GM13976 (cell line): ENCODE measurements at places on chromosomes 2 and 18.
A peak's percentile ranks its signal among the peaks of the same experiment; 100 is the strongest.

GRCh38 chr2:100940766-100941645 lies 61.1 kb upstream of the RPL31 start:
- no peak for DNase-seq

GRCh38 chr2:182550234-182550633 lies 123.4 kb upstream of the PDE1A start:
- no peak for DNase-seq

DNA sequence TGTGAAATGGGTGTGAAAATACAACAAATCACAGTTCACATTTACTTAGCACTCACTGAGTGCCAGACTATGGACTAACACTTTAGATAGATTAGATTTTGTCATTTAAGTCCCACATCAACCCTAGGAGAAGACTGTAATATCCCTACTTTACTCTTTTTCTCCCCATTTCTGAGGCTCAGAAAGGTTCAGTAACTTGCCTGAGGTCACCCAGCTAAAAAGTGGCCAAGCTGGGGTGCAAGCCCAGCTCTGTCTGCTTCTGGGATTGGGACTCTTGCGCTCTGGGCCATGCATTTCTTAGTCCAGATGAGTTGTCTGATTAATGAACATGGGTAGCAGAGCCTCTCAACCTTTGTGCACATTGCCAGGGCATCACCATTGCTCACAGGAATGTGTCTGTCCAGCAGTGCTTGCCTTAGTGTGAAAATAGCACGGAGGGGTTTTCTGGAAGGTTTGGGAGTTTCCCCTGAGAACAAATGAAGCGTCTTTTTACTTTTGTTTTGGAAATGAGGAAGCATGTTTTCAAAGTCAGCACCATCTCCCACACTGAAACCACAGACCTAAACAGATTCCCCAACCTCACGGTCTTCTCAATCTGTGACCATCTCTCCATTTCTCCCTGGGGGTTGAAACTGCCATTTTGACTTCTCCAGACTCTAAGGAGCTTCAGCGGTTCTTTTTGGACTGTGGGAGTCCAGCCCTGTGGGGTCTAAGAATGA lies 31.9 kb downstream of the NRP2 start:
- peak; percentile 60 for DNase-seq

- no peak for DNase-seq
These were observed 140.8 kb upstream of the ZFP36L2 start for GRCh38 chr2:43367012-43367782.

GRCh38 chr2:78895022-78895421 lies 130.5 kb upstream of the REG3G start:
- no peak for DNase-seq

GRCh38 chr2:88967844-88968243 lies 276.4 kb downstream of the RPIA start:
- no peak for DNase-seq

GRCh38 chr2:101249826-101250225 lies 2.9 kb upstream of the CNOT11 start:
- DNase-seq, result no peak

GRCh38 chr2:143937723-143938350 lies 582.1 kb downstream of the ZEB2 start:
- no peak for DNase-seq

- DNase-seq, result peak; percentile 83
These were observed 7.6 kb upstream of the TNS1 start for GRCh38 chr2:218010140-218010983.

DNA sequence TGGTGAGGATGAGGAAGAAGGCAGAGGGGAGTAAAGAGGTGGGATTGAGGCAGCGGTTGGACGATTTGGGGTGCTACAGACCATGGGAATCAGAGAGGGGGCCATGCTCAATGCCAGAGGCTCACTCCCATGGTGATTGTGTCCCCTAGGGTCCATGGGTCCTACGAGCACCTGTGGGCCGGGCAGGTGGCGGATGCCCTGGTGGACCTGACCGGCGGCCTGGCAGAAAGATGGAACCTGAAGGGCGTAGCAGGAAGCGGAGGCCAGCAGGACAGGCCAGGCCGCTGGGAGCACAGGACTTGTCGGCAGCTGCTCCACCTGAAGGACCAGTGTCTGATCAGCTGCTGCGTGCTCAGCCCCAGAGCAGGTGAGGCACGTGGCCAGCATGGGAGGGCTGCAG lies 5.2 kb downstream of the CAPN10 start:
- DNase-seq, result no peak

DNA sequence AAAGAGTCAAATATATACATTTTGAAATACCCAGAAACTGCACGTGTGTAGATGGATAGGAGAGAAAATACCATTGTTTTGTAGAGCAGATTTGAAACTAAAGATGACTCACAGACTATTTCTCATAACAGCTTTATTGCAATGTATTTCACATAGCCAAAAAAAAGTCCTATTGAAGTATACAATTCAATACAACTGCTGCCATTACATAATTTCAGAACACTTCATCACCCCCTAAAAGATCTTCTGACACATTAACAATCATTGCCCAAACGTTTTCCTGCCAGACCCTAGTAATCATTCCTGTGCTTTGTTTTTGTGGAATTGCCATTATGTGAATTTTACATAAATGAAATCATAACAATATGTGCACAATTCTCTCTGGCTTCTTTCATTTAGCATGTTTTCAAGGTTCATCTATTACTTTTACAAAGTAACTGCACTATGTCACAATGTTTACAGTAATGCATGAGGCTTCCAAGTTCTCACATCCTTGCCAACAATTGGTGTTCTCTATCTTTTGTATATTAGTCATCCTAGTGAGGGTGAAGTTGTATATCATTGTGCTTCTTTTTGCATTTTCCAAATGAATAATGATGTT lies 378.6 kb upstream of the CWC22 start:
- DNase-seq, result no peak

GRCh38 chr2:222797871-222798270 lies 63.0 kb upstream of the ACSL3 start:
- no peak for DNase-seq

DNA sequence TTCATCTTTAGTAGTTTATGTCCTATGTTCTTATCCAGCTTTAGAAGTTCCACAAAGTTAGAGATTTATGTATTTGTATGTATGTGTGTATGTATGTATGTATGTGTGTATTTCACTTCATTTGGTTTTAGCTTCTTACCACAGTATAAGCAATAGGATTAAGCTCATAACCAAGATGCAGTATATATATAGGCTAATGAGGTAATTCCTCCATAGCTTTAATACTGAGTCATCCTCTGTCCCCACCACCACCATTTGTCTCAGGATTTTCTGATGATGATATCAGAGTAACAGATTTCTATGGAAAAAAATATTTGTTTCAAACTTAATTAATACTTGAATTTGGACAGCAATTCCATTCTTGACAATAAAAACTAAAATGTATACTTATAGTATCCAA lies 159.2 kb downstream of the SOX11 start:
- DNase-seq, result no peak

DNA sequence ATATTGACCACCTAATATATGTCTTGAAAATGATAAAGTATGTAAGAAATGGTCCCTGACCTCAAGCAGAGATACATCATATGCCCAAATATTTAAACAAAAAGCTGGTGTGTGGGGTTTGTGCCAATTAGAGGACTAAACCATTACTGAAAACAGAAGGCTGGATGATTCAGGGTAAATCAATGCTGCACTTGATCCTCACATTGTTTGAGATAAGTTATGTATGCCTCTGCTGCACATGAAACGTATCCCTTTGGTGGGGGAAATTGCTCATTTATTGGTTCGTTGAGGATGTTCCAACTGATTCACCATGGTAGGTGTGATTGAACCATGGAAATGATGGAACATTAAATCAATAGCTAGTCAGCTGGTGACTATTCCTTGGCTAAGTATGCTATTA lies 24.7 kb upstream of the DARS1 start:
- DNase-seq, result no peak

- no peak for DNase-seq
These were observed 178.0 kb downstream of the ICOS start for GRCh38 chr2:204114295-204115136.

DNA sequence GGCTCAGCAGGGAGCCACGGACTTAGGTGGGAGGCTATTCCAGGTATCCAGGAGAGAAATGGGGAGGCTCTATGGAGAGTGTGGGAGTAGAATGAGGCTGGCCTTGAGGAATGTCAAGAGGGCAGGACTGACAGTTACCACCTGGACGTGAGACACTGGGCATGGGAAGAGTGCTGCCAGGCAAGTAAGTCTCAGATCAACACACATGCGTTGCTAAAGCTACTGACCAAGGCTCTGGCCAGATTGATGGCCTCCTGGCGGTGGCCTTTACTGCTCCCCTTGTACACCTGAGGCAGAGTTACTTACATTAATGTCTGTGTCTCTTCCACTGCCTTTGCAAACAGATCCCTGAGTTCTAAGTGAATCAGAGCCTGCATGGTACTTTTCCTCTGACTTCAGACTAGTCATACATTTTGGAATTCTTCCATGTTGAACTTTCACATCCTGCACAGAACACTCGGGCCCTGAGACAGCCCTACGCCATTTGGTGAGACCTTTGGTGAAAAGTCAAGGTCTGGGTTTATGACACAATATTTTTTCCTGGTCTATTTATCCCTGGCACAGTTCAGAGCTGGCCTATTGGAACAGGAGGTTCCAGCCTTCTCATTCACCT lies 398.8 kb upstream of the TRIB2 start:
- no peak for DNase-seq

GRCh38 chr2:88811233-88811632 lies 119.8 kb downstream of the RPIA start:
- DNase-seq, result no peak

GRCh38 chr2:156405586-156405985 lies 30.6 kb upstream of the GPD2 start:
- no peak for DNase-seq

DNA sequence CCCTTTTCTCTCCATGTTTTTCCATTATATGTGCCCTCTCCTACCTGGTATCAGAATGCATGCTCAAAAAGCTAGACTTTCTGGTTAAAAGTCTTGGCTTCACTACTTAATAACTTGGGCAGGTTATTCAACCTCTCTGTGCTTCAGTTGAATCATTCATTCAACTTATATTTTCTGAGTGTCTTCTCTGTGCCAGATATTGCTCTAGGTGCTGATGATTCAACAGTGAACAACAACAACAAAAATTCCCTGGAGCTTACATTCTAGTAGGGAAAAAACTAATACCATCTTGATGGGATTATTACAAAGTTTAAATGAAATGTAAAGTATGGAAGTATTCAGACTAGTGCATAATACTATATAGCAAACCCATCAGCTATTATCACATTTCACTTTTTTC lies 55.2 kb downstream of the SOS1 start:
- DNase-seq, result no peak

DNA sequence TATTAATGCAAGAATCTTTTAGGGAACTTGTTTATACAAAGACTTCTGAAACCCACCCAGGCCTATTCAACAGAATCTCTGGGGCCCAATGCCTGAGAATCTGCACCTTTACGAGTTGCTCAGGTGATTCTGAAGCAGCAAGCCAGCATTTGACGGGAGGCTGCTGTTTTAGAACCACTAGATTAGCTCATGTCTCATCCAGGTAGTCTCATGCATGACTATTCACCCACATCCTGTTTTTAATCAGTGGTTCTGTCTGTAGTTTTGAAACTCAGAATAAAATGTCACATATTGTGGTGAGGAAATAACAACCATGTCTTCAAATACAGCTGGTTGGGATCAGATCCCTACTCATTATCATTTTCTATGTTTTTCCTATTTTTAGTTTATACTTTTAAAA lies 39.5 kb downstream of the CYTIP start:
- DNase-seq, result peak; percentile 72

DNA sequence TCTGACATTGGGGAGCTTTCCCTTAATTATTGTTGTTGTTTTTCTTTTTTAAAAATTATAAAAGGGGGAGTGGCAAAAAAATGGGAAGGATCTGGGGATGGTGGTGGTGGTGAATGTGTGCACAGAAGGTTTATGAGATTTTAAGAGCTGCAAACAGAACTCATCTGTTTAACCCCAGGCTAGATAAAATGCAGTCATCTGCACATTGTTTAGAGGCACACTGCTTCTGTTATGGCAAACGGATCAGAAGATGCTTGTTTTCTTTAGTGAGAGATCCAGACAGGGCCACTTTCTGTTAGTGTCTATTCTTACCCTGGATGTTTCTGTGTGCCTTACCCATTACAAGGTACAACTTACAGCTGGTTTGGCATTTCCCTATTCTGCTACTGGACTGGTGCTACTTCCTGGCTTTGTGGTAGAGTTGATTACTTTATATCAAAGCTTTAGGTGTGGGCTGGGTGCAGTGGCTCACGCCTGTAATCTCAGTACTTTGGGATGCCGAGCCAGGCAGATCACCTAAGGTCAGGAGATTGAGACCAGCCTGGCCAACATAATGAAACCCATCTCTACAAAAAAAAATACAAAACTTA lies 68.2 kb upstream of the NRP2 start:
- DNase-seq, result no peak

DNA sequence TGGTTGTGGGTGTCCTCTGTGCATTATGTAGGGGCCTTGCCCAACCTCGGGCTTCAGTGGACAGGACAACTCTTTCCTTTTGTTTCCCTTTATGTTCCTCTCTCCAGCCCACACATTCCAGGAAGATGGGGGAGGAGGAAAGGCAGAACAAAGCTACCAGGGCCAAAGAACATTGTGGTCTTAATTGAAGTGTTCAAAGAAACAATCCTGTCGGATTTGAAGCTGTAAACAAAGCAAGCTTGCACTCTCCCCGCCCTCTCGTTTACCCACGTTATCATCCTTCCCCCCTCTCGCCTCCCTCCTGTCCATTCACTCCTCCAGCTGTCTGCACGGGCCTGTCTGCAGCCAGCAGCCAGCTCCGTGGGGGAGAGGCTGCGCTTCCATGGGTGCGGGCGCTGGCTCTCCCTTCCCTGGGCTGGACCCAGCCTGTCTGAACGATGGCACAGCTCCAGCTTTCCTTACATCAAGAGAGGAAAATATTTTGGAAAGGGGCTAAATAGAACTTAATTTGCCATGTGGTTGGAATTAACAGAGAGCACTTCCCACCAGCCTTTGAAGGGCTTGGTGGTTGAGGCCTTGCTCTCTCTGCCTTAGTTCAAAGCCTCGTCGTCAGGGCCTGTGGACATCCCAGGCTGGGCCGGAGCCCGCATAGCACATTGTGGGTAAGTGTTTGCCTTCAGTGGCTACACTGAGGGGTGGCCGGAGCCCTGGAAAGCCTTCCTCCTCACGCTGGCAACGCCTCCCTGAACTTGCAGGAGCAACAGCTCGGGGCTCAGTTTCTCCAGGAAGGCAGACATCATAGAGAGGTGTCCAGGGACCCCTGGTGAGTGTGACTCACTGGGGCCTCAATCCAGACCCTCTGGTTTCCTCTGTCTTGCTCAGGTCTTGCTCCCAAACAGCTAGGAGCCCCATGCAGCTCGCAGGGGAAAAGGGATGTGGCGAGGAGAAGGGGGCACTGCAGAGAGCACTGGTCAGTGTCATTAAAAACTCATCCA lies 60.6 kb upstream of the HS6ST1 start:
- DNase-seq, result no peak

GRCh38 chr18:32261003-32261402 lies 71.2 kb downstream of the MEP1B start:
- DNase-seq, result no peak
